Left ventricle myocardium superior (tissue), 1 donor: ENCODE measurements at places on chromosomes 7 and 10. TPM values are rescaled to one million over a fixed set of nuclear protein-coding genes. Genes with fewer than 3 reads are reported as not detected.

The GRID1 gene
- total RNA-seq, result 2.4 TPM

- no peak for DNase-seq
These were observed 2.2 kb upstream of the TSPAN12 start for GRCh38 chr7:120860156-120860555.

DNA sequence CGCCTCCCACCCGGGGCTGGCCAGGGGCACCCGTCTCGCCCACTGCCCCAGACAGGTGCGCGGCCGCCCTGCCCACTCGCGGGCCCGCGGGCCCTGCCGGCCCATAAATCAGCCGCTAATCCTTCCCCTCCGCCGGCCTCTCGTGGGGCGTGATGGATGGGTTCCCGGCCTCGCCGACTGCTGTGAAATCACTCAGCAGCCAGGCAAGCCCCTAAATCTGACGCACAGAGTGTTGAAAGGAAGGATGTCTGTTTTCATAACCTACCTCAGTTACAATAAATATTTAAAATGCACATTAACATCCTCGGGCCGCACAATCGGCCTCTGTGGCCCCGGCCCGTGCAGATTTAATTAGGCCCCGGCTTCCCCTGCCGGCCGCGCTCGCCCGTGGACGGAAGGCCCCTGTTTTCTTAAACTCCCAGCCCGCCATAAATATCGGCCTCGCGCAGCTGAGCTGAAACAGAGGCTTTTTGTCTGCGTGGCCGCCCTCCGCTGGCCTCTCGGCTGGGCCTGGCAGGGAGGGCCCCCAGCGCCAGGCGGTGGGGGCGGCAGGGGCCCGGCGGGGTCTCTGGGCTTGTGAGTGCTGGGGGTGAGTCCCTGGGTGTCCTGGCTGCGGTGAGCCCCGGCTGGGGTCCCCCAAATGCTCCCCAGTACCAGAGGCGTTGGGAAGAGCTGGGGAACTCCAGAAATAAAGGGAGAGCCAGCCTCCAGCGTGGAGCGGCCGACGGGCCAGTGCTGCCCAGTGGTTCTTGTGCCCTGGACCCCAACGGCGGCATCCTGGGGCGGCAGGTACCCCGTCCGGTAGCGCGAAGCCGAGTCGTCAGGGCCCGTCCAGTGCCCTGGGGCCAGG, 90.7 kb downstream of the UNCX start:
- no peak for DNase-seq

DNA sequence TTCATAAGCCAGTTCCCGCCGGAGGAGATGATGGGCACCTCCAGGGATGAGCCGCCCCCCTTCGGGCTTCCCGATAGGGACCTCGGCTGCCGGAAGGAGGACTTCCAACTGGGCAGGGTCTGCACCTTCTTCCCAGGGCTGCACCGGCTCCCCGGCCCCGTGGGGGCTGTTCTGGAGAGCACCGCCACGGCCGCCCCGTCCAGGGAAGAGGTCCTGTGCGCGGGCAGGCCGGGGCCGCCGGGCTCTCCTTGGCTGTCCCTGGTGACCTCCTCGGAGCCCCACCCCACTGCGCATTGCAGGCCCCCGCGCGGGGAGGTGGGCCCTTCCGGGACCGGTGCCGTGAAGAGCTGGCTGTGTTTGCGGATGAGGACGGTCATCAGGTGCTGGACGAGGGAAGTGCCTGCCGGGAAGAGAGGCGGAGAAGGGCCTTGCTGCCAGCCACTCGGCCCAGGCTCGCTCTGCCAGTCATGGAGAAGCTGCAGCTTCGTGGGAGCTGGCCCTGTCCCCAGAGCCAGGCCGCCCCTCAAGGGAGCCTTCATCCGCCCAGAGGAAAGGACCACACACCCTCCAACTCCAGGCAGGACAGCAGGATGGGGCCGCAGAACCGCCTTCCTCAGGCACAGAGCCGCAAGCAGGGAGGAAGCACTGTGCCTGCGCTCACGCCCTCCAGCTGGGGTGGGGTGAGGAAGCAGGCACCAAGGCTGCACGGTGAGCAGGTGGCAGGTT, 144.4 kb downstream of the MAPK8 start:
- DNase-seq, result no peak

DNA sequence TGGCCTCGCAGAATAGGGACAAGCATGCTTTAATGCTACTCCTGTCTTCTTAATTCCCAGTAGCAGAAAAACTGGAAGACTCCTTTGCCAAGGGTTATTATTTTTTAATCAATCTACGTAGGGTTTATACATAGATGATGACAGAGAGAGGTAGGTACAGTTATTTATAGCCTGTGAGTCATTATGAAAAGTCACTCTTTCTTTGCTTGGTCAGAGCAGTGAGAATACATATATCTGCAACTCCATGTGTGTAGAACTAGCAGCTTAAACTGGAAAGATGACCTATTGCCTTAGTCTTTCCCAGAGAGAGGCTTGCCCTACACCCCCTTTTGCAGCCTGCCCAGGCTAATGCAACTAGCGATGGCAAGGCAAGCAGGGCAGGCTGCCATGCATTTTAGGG, 1050.6 kb downstream of the NRG3 start:
- DNase-seq, result no peak

The CPED1 gene
- total RNA-seq, result 32.8 TPM
